Stimulated activated CD8-positive, alpha-beta memory T cell treated with anti-CD3 and anti-CD28 coated beads, Interleukin-7, amount 100 ng/mL, for 24 hours (primary cell): ENCODE measurements at places on chromosomes 4 and X.

GRCh38 chr4:81049330-81049729, 18.8 kb downstream of the BMP3 start:
- no peak for DNase-seq

GRCh38 chr4:8198206-8198905, 734 bp upstream of the SH3TC1 start:
- no peak for DNase-seq

GRCh38 chr4:8910822-8911315, 39.2 kb upstream of the HMX1 start:
- DNase-seq, result no peak

GRCh38 chrX:101217689-101218088, 1.9 kb upstream of the DRP2 start:
- no peak for DNase-seq

DNA sequence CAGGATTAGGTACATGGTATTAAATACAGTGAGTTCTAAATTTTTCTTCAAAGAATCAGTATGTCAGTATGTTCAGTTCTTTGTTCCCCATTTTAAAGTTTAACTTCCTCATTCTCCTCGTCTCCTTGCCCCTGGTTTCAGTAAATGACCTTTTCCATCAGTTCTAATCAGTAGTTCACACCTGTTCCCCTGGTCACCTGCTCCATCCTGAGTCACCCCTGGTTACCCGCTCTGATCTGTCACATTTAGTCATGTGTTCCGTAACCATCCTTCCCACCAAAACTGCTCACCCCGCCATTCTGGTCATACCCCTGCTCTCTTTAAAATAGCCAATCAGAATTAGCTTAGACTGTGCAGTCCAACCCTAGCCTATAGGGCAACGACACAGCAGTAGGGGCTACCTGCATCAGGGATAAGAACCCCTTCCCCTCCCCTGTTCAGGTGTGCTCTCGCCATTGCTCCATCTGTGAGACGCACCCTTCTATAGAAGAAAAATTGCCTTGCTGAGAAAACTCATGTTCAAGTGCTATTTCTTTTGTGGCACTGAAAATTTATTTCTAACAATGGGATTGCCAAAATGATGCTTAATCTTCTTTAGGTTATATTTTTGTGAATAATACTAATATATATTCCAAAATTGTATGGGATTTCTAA, 181.3 kb downstream of the OR13H1 start:
- no peak for DNase-seq

GRCh38 chr4:167616476-167616875, 382.2 kb upstream of the SPOCK3 start:
- no peak for DNase-seq

DNA sequence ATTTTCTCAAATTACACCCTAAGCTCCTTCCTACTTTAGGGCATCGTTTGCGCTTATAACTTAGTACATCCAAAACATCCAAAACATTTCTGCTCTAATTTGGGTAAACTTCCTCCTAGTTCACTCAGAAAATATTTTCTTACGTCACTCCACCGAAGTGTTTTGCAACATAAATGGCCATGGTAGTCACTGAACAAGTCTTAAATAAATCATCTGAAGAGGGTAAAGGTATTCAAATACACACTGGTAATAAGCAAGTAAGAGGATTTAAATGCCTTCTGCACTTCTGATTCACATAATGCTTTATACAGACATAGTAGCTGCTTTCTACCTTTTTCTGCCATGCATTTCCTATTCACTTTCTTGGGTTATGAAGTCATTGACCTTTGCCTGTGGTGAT, 991.9 kb downstream of the NLGN4X start:
- no peak for DNase-seq

DNA sequence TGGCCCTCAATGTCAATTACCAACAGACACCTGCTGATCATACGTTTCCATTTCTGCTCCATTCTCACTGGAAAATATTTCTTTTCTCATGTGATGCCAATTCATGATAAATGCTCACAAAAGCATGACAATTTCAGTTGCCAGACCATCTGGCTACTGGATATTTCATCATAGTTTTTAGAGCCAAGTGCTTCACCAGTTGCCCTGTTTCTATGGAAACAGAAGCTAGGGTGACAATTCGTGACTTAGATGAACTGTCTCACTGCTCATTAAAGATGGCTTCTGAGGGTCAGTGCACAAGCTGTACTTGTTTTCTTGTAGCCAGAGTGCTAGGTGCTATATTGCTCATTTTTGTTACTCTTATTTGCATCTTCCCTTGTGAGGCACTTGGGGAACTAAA, 184.9 kb downstream of the COMMD8 start:
- no peak for DNase-seq

DNA sequence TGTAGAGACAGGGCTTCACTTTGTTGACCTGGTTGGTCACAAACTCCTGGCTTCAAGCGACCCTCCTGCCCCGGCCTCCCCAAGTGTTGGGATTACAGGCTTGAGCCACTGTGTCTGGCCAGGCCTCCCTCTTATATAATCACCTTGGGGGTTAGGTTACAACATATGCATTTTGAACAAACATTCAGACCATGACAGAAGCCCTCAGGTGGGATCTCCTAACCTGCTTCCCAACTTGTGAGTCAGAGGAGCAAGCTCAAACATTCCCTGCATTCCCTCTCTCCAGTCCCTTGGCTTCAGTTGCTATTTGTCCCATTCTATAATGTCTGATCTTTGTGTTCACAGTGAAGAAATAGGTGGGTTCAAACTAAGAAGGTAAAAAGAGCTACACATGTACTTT, 76.5 kb upstream of the NRK start:
- no peak for DNase-seq

GRCh38 chr4:11073621-11074051, 355.1 kb downstream of the HS3ST1 start:
- DNase-seq, result no peak

GRCh38 chr4:8643441-8643840, 50.9 kb downstream of the CPZ start:
- DNase-seq, result no peak

DNA sequence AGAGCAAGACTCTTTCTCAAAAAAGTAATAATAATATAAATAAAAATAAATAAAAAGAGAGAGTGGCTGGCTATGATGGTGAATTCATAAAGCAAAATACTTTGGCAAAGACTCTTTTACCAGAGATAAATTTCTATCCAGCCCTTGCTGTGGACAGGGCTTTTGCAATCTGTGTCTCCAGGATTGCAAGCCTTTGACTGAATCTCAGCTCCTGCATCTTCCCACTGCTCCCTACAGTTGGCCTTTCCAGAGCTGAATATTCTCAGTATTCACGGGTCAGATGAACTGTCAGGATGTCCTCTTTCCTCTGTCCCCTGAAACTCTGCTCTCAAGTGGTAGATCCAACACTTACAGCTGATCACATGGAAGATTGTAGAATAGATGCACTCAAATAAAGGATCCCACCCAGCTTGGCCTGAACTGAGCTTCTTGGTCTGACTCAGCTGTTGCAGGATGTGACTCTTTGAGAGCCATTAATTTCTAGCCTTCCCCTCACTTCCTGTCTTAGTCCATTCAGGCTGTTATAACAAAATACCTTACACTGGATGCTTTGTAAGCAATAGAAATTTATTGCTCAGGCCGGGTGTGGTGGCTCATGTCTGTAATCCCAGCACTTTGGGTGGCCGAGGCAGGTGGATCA, 123.4 kb upstream of the GUCY1A1 start:
- no peak for DNase-seq

DNA sequence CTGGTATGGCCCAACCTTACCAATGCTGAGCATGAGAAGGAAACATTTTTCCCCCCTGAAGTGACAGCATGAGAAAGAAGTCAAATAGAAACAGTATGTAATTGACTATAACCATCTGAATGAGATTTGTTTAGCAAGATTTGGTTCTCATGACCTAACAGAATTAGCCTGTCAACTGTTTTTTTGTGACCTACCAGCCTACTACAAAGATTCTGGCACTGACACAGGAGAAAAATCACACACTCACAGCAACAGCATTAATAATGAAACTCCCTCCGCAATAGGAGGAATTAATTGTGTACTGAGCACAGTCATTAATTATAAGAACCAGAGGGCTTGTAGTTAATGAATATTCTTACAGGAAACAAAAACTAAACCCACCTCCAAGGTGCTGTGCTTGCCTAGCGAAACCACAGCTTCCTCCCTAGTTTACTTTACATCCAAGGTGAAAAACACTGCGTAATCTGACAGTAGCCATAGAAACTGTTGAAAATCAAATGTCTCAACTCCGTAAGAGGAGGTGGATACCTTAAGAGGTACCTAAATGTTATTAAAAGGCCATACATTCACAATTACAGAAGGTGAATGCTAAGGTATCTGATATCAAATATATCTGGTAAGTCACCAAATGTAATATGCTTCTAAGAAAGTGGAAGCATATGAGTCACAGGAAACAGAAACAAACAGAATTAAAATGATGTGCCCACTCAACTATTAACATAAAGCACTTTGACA, 34.9 kb downstream of the MMRN1 start:
- DNase-seq, result no peak
